Left lobe of liver (tissue), 2 donors: ENCODE measurements at places on chromosomes 7 and 10. TPM values are rescaled to one million over a fixed set of nuclear protein-coding genes. Genes with fewer than 3 reads are reported as not detected.

Gene IL15RA
- total RNA-seq = 8.4 TPM

Gene MALRD1
- not detected for total RNA-seq

Gene MSS51
- total RNA-seq = 0.50 TPM

Gene FGL2
- total RNA-seq = 6.1 TPM

Gene NPS
- total RNA-seq = not detected

Gene ATOH7
- total RNA-seq = 1.2 TPM

Gene PTPN20
- total RNA-seq = 0.08 TPM

Gene FAM25G
- not detected for total RNA-seq

Gene UPK3B
- total RNA-seq = 1.2 TPM

Gene CDH23
- total RNA-seq = 20.9 TPM

Gene CYP2E1
- 3,844 TPM for total RNA-seq

Gene PNLIPRP3
- total RNA-seq = not detected

Gene SEPHS1
- total RNA-seq = 33.8 TPM

GRCh38 chr10:25843551-25844170, 90.4 kb upstream of the MYO3A start:
- DNase-seq = no peak

DNA sequence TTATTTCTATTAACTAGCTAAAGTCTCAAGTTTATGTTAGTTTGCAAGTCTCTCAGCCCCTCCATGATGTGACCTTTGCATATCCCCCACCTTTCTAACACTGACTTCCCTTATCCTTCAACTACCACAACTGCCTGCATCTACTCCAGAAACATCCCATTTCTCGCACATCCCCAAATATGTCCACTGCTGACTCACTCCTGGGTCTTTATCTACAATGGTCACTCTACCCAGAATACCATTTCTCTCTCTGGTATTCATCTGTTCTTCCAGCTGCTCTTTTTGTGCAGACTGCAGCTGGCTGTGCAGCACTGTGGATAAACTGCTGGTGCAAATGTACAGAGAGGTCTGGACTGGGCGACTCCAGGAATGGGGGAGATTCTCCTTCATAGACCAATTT, 32.7 kb upstream of the PRSS1 start:
- DNase-seq = no peak

DNA sequence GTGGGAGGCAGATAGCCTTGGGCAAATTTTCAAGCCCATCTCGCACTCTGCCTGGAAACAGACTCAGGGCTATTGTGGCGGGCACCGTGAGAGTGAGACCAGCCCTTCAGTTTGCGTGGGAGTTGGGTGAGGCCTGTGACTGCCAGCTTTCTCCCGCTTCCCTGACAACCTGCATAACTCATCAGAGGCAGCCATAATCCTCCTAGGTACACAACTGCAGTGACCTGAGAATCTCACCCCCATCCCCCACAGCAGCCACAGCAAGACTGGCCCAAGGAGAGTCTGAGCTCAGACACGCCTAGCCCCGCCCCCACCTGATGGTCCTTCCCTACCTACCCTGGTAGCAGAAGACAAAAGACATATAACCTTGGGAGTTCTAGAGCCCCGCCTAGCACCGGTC, 275.4 kb downstream of the GRID1 start:
- DNase-seq = no peak

DNA sequence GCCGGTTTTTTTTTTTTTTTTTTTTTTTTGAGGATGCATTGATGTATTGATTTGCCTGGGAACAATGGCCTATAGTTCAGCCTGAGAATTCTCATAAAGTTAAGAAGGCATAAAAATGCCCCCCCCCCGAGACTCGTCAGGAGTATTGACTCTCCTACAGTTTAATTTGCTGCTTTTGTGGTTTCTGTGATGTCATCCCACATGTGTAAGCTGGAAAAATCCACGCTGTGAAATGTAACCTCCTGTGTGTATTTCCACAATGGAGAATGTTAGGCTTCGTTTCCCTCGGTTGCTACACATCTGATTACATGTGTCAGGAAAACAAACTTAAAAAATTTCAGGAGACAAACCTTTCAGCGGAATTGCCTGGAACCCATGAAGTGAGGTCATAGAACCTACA, 117.9 kb downstream of the FANK1 start:
- DNase-seq = no peak

- no peak for DNase-seq
These were observed 244.9 kb downstream of the DNAJB6 start for GRCh38 chr7:157581740-157582139.

DNA sequence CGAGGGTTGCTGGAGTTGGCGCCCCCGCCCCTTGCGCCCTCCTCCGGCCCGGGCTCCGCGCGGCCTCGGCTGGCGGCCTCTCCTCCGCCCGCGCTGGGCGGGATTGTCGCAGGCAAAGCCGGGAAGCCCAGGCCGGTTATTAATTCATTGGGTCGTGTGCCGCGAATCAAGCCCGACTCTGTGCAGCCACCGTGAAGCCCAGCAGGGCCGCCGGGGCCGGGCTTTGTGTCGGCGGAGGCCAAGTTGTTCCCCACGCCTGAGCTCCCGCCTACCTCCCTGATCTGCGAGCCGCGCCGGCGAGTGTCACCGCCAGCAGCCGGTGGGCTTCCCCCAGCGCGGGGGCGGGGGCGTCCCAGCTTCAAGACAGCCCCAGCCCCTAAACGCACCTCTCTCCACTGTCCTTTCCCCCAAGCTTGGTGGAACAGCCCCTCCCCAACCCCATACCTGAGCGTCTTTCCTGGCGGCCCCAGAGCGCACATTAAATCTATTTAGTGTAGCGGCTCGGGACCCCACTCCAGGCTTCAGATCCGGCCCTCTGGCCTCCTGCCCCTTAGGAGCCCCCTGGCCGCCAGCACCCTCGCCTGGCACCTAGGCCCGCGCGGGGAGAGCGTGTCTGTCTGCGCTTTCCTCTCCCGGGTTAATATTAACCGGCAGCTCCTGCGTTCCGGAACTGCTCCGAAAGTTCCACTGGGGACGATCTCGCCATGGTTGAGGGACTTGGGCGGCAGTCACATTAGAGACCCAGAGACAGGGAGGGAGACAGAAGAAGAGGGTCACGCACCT, 3.5 kb downstream of the SHH start:
- peak; percentile 86 for DNase-seq

DNA sequence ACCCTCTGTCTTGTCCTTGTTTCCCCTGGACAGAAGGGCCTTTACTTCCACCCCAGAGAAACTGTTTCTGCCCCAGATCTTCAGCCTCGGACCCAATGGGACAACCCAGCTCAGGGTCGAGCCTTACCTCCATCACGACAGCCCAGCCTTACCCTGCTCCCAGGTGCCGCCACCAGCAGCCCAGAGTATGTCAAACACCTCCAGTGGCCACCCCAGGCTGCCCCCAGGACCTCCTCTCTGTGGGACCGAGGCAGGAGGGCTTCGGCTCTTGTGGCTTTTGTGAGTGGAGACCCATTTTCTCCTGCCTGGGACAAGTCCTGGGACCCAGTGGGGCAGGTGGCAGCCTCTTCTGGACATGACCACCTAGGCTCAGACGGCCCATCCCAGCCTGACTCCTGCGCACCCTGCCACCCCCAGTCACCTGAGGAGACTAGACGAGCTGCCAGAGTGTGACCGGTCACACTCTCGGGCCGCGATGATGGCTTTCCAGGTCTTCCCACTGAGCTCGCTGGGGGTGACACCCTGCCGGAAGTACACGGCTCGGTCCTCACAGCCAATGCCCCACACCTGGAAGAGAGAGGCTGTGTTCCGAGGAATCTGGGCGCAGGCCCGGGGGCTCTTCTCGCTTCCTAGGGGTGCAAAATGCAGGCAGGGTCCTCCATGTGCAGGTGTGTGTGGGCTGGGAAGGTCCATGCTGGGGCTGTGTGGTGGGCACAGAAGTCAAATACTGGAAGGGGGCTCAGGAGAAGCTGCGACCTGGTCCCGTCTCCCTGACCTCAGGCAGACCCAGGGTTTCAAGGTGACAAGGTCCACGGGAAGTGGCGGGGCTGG, 15.5 kb downstream of the TECPR1 start:
- no peak for DNase-seq

- DNase-seq = no peak
These were observed 51.1 kb downstream of the DPYSL4 start for GRCh38 chr10:132237871-132238270.

GRCh38 chr10:84540617-84541288, 212.4 kb downstream of the CCSER2 start:
- DNase-seq = peak; percentile 78

- no peak for DNase-seq
These were observed 4.5 kb upstream of the TFPI2 start for GRCh38 chr7:93894966-93895640.

- DNase-seq = no peak
These were observed 25.9 kb downstream of the ABRAXAS2 start for GRCh38 chr10:124827474-124827873.

- no peak for DNase-seq
These were observed 151.8 kb upstream of the STK17A start for GRCh38 chr7:43431020-43431595.

DNA sequence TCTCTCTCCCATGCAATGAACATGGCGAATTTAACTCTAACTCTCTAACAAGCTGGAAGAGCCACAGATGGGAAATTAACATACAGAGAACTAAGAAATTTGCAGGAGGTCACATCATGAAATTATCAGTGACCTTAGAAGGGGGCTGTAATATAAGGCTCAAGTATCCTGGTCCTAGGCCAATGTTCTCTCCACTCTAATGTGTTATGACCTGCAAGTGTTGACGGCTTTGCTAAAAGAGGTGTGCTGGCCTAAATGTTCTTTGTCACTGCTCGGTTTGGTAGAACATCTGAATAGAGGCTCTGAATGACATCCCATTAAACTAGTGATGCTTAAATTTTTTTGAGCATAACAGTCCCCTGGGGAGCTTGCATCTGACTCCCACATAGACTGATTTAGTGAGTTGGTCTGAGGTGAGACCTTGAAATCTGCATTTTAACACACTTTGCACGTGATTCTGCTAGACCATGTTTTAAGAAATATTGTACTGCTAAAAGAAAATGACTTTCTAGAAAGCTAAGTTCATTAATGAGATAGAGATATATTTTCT, 129.3 kb downstream of the GFRA1 start:
- no peak for DNase-seq

DNA sequence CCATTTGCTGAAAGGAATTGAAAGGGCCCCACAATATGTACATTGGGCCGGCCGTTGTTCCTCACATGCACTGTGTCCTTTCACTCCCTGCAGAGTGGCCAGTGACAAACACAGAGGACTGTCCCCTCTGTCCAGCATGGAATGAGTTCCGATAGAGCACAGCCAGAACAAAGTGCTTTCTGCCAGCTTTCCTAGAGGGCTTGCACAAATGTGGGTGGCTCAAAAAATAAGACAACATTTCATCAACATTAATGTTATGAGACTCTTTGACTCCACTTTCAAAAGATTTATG, 2.4 kb downstream of the PKD2L1 start:
- no peak for DNase-seq

- no peak for DNase-seq
These were observed 131.7 kb downstream of the DPP6 start for GRCh38 chr7:154183946-154184345.

- no peak for DNase-seq
These were observed 67.8 kb downstream of the ABCC2 start for GRCh38 chr10:99850021-99850766.

DNA sequence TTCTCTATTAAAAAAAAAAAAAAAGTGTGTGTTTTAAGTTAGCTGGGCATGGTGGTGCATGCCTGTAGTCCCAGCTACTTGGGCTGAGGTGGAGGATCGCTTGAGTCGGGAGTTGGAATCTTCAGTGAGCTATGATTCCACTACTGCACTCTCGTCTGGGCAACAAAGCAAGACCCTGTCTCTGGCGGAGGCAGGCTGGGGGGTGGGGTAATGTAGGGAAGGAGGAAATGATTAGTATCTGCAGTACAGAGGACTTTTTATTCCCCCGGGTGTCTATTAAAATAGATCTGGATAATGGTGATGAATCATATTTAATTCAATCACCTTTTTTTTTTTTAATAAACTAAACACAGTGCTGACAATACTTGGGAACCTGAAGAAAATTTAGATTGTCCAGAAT, 6.5 kb downstream of the CBX3 start:
- no peak for DNase-seq

DNA sequence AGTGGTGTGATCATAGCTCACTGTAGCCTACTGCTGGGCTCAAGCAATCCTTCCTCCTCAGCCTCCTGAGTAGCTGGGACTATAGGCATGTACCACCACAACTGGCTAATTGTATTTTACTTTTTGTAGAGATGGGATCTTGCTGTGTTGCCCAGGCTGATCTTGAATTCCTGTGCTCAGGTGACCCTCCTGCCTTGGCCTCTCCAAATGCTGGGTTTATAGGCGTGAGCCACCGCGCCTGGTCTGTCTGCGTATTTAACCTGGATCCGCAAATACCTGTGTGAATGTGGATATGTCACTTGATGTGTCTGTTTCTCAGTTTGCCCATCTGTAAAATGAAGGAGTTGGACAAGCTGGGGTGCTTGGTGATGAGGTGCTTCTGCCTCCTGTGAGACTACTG, 123.9 kb downstream of the BAMBI start:
- no peak for DNase-seq

DNA sequence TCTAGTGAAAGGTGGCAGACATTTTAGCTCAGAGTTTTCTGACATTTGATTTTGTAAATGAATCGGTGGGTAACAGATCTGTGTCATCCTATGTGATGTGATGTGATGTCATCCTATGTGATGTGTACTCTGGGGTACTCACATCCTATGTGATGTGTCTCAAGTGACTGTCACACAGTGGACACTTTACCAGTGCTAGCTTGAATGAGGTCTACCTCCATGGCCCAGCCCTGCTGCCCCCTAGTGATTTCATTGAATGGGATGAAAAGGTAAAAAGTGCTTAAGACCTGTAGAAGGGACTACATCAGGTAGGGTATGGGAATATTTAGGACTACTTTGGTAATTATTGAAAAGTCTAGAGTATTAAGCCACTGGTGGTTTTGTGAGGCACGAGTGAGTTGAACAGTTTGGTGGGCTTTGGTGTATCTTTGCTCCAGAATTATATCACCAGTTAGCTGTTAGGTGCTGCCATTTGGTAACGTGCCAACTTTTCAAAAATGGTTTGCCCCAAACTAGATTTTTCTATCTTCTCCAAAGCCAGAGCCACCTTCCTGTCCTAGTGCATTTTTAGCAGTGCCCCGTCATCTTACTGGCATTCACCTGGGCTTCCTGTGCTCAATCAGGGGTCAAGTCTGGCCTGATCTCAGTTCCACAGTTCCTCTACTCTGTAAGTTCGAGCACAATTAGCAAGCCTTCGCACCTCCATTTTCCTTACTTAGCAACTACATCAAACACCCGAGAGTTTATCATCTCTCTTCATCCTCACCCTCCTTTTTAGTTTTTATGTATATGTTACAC, 9.7 kb downstream of the EIF4H start:
- no peak for DNase-seq

- DNase-seq = no peak
These were observed 171.4 kb downstream of the PTN start for GRCh38 chr7:137172105-137172590.
